ENCODE measurements at places on chromosomes 2 and 18.

- DNase-seq, result no peak
These were observed 341.2 kb downstream of the CYP26B1 start for GRCh38 chr2:71806432-71806831.

DNA sequence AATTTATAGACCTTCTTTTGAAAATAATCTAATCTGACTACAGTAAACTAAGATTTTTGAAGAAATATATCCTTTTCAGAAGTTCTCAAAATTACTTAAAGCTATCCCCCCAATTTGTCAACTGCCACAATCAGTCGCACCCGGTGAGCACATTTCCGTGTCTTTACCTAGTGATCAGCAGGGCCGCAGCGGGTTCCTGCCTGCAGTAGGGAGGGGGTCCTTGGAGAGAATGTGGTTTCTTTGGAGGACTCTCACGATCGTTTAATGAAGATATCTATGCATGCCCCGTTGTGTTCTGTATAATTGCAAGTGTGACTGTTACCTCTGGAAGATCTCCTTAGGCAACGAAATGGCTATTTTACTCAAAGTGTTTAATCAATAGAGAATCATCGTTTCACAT, 251.9 kb upstream of the RAB12 start:
- DNase-seq, result no peak

DNA sequence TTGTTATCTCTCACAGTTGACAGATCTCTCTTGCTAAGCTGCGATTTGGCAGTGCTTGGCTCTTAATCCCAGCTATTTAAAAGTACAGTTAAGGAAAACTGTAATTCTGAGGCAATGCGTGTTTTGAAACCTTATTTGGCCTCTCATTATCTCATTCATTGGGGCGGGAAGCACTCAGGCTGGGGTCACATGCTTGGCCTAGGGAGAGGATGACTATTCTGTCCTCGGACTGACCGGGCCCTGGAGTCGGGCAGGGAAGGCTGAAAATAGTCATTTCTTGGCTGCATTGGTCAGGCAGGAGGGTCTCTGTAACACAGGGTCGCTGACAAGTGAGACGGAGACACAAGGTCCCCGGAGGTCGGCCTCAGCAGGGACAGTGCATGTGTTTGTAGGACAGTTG, 20.2 kb upstream of the EMILIN2 start:
- no peak for DNase-seq

GRCh38 chr2:83879127-83879526, 580.0 kb downstream of the SUCLG1 start:
- DNase-seq, result no peak

GRCh38 chr18:61348230-61348629, 15.0 kb downstream of the CDH20 start:
- no peak for DNase-seq

DNA sequence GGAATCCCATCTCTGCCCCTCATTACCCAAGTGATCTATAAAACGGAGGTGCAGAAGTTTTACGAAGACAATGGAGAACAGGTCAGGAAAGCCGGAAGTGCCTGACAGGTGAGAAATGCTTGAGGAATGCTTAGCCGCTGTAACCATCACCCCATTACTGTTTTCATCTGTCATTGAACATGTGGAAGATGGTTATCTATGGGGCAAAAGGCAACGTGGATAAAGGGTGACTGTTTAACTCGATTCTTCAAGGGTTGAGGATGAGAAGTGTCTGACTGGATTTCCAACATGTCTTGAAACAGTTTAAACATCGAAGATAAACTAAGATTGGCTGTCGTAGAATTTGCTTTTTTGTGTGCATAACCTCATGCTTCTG, 17.3 kb downstream of the HK2 start:
- DNase-seq, result peak; percentile 60

DNA sequence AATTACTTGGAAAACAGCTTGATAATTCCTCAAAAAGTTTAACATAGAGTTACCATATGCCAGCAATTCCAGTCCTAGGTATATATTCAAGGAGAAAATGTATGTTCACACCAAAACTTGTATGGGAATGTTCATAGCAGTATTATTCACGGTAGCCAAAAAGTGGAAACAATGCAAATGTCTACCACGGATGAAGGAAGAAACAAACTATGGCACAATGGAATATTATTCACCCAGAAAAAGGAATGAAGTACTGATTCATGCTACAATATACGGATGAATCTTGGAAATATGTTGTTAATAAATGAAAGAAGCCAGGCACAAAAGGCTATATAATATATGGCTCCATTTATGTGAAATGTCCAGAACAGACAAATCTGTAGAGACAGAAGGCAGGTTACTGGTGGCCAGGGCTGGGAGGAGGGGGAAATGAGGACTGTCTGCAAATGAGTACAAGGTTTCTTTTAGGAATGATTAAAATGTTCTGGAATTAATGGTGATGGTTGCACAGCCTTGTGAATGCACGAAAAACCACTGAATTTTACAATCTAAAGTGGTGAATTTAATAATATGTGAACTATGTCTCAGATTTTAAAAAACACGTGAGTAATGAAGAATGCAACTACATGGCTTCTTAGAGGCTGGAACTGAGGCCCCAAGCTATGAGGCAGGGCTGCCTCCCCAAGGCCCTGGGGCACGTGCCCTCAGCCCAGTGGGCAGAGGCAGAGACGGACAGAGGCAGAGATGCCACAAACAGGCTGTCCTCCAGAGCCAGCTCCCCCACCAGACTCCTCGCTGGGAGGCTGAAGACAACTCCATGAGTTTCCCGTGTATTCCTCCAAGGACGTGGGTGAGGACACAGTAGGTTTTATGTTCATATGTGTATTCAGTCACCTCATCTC, 5.0 kb downstream of the LIMS2 start:
- peak; percentile 82 for DNase-seq

- DNase-seq, result no peak
These were observed 57.2 kb downstream of the COBLL1 start for GRCh38 chr2:164784376-164784775.

- DNase-seq, result no peak
These were observed 793.5 kb upstream of the SOX11 start for GRCh38 chr2:4898706-4899105.

GRCh38 chr18:26568926-26569665, 20.7 kb upstream of the KCTD1 start:
- no peak for DNase-seq

DNA sequence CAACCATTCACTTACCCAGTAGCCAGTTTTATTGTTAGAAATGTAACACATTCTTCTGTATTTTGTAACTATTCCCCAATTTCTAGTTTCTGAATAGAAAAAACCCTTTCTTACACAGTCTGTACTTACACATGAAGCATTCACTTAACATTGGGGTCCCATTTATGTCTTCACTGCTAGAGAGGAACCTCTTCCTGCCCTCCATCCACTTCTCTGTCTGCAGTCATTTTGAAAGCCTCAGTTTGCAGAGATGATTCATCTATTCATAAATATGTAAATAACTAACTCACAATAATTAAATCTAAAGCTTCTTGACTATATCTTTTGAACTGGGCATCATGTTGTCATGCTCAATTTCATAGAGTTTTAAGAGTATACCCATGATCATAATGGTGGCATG, 55.9 kb downstream of the ZRANB3 start:
- DNase-seq, result no peak

DNA sequence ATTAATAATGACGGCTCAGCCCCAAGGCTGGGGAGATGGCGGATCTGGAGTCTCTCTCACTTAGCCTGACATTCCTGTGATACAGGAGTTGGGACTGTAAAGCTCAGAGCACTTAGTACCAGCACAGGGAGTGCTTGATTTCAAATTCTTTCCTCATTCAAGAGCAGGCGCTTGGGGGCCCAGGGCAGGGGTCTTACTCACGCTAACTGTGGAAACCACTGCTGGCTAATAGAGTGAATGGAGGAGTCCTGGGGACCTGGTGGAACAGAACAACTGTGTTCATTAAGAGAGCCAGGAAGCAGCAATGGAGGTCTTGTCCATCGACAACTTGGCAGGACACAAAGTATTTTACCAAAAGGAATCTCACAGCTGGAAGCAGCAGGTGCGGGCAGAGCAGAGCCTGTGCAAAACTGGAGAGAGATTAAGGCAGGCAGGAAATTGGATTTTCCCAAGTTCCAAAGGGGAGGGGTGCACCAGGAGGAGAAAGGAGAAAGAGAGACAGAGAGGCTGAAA, 358.9 kb downstream of the TNS1 start:
- no peak for DNase-seq

GRCh38 chr2:1181893-1182292, 231.2 kb downstream of the SNTG2 start:
- DNase-seq, result no peak

- DNase-seq, result no peak
These were observed 75.6 kb upstream of the EPB41L3 start for GRCh38 chr18:5619376-5619775.

GRCh38 chr2:238847841-238848690, at the start of gene TWIST2:
TWIST2 (plus strand) TSS chr2:238848085; CDS start chr2:238848216, 131 bp downstream.
- DNase-seq, result peak; percentile 86

DNA sequence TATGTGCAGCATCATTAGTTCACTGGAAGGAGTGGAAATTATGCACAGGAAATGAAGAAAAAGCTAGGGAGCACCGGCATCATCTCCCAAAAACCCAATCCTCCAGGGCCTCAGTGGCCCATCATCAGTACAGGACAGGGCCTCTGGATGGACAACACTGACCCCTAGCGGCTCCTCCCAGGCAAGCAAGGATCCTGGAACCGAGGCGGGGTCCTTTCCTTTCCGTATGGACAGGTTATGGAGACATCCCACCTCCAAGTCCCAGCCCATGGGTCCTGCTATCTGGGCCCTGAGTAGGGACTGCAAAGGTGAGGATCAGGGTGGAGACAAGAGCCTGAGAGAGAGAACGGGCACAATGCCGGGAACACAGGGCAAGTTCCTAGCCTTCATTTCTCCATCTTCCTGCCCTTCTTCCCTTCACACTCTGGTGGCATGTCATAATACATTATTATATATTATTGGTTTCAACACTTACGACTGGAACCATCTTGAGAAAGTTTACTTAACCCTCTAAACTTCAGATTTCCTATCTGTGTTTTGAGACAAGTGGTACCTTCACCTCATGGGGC, 68.2 kb downstream of the ZNF516 start:
- no peak for DNase-seq

- no peak for DNase-seq
These were observed 27.2 kb downstream of the TWIST2 start for GRCh38 chr2:238875101-238875470.

DNA sequence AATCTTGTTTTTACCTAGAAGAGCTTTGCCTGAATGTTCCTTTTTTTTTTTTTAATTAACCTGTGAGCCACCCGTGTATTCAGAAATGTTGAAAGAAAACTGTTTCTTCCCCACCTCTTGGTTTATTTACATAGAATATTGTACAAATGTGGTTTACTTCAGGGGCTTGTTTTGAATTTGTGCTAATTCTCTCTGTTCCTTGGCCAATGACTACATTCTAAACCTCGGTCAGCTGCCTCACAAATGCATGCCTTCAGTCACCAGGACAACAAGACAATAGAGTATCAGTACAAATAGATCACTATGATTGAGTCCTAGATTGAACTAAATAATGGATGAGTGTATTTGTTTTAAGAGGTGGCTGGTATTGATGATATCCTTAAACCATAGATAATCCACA, 36.0 kb downstream of the AGFG1 start:
- no peak for DNase-seq

GRCh38 chr2:55150834-55151233, 81.3 kb downstream of the CLHC1 start:
- no peak for DNase-seq

DNA sequence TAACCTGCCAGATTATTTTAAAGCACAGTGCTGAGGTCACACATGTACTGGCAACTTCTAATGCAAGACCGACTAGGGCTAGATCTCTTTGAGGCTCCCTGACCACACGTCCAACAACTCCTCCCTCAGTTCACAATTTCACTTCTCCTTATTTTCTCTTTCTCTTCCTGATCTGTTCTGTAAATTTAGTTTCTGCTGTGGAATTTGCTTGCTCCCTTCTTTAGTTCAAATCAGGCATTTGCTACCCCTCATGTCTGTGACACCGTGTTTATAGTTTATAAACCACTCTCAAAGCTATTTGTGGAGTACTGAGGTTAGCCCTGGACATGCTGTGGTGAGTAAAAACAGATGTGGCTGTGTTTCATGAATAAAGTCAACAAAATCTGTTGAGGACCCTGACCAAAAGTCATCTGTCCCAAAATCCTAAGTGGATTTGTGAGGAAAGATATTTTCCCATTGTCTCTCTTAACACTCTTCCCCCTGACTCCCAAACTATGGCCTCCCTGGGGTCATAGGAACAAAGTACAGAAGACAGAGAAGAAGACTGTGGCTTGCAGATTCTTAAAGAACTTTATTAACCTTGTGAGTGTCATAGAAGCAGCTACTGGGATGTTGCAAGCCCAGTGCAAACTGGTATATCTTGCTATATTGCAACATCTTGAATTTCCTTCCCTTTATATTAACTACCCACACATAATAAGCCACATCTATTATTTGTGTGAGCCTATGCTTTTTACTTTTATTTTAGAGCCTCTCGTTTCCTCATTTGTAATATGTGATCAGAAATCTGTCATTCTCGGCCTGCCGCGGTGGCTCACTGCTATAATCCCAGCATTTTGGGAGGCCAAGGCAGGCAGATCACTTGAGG, 3.5 kb upstream of the NAGK start:
- no peak for DNase-seq

DNA sequence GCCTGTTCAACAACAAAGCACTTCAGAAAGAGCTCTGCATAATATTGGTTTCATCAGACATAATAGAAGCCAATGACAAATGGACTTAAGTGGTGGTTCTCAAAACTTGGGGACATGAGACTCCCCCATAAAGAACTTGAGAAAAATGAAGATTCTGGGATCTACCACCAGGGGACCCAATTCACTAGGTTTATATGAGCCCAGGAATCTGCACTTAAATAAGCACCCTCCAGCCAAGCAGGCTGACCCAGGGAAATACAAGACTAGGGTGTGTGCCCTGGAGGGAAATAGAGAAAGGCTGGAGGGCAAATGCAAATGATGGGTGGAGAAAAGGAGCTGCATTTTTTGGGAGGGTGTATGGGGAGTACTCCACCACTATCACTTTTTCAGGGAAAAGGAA, 52.5 kb downstream of the SATB2 start:
- no peak for DNase-seq

DNA sequence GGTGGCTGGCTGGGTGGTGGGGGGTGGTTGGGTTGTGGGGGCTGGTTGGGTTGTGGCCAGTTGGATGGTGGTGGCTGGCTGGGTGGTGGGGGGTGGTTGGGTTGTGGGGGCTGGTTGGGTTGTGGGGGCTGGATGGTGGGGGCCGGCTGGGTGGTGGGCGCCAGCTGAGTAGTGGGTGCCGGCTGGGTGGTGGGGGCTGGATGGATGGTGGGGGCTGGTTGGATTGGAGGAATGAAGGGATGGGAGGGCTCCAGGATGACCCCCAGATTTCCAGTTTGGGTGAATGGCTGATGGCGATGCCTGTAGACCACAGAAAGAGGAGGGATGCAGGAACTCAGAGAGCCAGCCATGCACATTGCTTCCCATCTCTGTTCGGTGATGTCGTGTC, 26.8 kb upstream of the GPR17 start:
- DNase-seq, result no peak

DNA sequence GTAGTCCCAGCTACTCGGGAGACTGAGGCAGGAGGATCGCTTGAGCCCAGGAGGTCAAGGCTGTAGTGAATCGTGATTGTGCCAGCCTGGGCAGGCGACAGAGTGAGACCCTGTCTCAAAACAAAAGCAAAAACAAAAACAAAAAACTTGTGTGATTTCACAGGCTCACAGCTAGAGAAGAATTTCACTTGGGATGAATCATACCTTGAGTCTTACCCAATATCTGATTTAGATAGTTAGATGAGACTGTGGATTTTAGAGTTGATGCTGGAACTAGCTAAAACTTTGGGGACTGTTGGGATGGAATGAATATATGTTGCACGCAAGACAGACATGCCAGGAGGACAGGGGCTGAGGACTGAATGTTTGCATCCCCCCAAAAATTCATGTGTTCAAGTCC, 4.4 kb downstream of the ANKRD29 start:
- DNase-seq, result no peak

Data from BJ (cell line).